Amygdala (tissue), 56 donors: ENCODE measurements at places on chromosomes 16 and 17.

- no peak for DNase-seq
These were observed 95.8 kb downstream of the TBC1D16 start for GRCh38 chr17:79939755-79940458.

DNA sequence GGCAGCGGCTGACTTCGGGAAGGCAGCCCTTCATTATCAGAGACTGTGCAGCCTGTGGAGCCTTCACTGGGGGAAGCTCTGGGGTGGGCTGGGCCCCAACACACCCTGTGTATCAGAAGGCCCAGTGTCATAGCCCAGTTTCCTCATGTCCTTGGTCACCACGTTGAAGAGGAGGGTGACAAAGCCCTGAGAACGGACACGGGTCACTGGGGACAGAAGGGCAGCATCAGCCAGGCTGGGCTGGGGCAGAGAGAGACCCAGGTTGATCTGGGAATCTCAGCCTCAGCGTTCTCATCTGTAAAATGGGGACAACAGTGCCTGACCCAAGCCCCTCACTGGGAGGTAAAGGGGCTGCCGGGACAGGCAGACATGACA lies 19.3 kb downstream of the B9D1 start:
- DNase-seq = no peak

- peak; percentile 51 for DNase-seq
These were observed 9.5 kb upstream of the ADAM11 start for GRCh38 chr17:44749076-44749979.

DNA sequence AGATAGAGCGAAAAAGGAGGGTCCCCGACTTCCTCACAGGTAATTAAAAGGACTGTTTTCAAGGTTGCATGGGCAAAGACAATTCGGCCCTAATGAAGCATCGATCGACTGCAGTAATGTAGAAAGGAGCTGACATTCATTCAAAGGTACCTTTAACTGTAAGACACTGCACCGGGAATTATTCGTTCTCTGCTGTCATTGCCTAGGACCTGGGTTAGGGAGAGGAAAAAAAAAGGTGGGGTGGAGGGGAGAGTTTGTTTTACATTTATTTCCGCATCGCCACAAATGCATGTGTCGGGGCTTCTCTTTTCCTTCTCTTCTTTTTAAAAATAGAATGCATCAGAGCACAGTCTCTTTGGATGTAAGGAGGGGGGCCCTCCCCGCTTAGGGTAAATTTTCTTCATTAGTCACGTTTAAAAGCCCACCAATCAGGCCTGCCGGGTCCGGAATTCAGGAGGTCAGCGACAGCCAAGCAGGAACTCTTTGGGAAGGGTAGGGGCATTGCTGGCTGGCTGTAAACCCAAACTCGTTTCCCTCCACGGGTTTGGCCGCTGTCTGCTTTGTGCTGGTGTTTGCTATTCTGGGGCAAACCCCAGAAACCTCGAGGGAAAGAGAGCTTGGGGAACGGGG lies 496.2 kb upstream of the ZFHX3 start:
- no peak for DNase-seq

- no peak for DNase-seq
These were observed 347.3 kb upstream of the CDH11 start for GRCh38 chr16:65469116-65469515.
